CD8-positive, alpha-beta memory T cell (primary cell): ENCODE measurements at places on chromosomes 4 and X. TPM values are rescaled to one million over a fixed set of nuclear protein-coding genes. Genes with fewer than 3 reads are reported as not detected.
A peak's percentile ranks its signal among the peaks of the same experiment; 100 is the strongest.

The CT83 gene
- not detected for polyA plus RNA-seq

DNA sequence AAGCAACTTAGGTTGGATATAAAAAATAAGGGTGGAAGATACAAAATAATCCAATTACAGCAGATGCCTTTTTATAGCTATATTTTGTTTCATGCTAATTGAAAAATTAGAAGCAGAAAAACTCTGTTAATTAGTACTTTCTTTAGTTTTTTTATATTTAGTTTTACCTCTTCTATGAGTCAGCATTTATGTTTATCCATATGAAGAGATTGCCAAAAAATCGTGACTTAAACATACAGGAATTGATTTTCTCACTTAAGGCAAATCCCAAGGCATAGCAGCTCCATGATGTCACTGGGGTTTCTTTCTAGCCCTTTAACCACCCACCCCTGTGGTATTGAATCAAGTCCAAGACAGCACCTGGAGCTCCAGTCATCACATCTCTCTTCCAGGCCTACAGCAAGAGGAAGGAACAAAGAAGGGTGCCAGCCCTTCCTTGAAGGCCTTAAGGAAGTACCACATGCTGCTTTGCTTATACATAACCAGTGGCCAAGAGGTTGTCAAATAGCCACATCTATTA lies 365.8 kb upstream of the TENM3 start:
- no peak for DNase-seq

The ETDA gene
- polyA plus RNA-seq, result not detected

The IL1RAPL1 gene
- polyA plus RNA-seq, result not detected

DNA sequence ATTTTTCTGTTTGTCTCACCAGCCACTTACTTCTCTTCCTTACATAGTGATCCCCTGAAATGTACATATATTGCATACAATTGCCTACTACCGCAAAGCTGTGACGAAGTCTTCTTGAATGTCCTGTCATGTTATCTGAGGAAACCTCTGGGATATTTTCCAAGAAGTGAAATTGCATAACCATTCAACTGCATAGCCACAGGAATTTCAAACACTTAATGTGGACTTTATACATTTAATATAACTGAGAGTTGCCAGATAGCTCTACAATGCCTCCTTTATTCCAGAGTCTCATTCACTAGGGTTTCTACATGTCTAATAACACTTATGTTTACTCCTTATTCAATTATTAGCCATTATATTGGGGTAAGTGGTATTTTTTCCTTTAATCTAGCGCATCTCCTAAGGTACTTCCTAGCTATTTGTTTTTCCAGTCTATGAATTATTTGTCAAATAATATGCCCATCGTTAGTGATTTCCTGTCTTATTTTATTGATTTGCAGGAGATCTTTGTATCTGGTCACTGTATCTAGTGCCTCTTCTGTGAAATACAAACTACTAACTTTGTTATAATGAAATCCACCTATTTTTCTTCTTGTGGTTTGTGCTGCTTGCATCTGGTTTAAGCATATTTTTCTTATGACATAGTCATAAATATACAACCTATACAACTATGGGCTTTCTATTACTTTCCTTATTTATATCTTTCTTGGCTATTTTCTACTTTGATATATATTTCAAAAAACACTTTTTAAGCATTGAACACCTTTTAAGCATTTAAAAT lies 69.2 kb upstream of the GRID2 start:
- DNase-seq, result no peak

The SLC9B2 gene
- polyA plus RNA-seq, result 19.1 TPM

- DNase-seq, result no peak
Measured at GRCh38 chrX:73563738-73564068, 706 bp downstream of the CHIC1 start.

GRCh38 chrX:115642895-115643530 lies 82.0 kb downstream of the PLS3 start:
- peak; percentile 29 for DNase-seq

DNA sequence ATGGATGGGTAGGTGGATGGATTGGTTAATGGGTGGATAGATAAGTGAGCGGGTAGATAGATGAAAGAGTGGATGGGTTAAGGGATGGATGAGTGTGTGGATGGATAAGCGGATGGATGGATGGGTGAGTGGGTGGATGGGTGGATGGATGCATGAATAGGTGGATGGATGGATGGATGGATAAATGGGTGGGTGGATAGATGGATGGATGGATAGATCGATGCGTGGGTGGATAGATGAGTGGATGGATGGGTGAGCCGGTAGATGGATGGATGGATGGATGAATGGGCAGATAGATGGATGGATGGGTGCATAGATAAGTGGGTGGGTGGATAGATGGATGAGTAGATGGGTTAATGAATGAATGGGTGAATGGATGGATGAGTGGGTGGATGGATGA lies 90.9 kb downstream of the CPZ start:
- no peak for DNase-seq

DNA sequence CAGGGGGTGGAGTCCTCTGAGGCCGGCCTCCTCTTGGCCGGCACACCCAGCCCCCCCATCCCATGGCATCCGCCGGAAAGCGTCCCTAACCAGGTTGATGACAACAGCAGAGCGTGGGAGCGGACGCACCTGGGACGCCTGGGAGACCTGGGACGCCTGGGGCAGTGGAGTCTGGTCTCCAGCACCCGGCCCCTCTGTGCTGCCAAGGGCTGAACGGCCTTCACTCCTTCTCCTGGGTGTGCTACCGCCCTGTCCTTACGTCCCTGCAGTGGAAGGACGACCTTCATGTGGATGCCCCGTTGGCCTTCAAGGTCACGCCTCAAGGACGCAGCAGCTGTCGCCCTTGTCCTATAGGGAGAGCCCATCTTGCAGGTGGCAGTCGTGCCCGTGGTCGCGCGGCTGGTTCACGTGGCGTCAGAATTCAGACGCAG lies 26.9 kb downstream of the NKX1-1 start:
- peak; percentile 44 for DNase-seq

GRCh38 chrX:13994104-13994503 lies 35.6 kb downstream of the GEMIN8 start:
- DNase-seq, result no peak

DNA sequence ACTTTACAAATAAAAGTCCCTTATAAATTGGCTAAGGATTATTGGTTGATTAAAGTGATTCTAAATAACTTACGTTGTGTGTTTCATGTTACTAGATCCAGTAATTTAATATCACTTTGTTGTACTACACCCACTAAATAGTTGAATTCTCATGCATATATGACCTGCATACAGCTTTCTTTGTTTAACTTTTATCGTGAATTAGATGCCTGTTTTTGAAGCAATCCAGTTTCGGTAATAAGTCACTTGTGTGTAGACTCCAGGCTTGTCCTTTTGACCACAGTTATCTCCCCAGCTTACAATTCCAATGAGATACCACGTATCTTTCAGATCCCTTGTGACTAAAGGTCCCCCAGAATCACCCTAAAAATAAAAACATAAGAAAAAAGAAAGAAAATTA lies 27.3 kb upstream of the TMPRSS11D start:
- no peak for DNase-seq

The TSPAN6 gene
- polyA plus RNA-seq, result 1.9 TPM

GRCh38 chr4:48913346-48913745 lies 6.8 kb upstream of the OCIAD2 start:
- no peak for DNase-seq

GRCh38 chr4:110904435-110905065 lies 281.7 kb upstream of the PITX2 start:
- DNase-seq, result no peak

- DNase-seq, result peak; percentile 6
Measured at GRCh38 chrX:48468247-48468671, 1.8 kb downstream of the SLC38A5 start.

GRCh38 chr4:161936625-161937550 lies 226.9 kb downstream of the FSTL5 start:
- DNase-seq, result no peak

The PABPC1L2B gene
- polyA plus RNA-seq, result not detected

- DNase-seq, result no peak
Measured at GRCh38 chrX:11929476-11929875, 171.4 kb downstream of the MSL3 start.

The BOD1L1 gene
- polyA plus RNA-seq, result 6.4 TPM

DNA sequence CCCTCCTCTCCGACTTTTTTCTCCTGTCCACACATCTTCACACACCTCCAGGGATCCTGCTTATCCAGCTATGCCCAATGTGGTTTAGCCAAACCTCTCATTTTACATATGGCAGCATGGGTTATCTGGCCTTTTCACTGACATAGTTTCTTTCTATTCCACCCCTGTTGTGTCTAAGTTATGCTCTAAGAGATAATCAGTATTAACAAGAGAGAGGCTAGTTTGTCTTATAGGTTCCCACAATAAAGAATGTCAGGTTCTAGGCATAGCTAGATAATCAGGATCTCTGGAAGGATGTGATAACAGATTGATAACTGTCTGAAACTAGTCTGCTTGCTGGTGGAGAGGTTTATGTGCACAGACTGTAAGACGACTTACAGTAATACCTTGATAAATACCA lies 7.7 kb upstream of the GALNT7 start:
- DNase-seq, result no peak

The P2RY10 gene
- 58.8 TPM for polyA plus RNA-seq

DNA sequence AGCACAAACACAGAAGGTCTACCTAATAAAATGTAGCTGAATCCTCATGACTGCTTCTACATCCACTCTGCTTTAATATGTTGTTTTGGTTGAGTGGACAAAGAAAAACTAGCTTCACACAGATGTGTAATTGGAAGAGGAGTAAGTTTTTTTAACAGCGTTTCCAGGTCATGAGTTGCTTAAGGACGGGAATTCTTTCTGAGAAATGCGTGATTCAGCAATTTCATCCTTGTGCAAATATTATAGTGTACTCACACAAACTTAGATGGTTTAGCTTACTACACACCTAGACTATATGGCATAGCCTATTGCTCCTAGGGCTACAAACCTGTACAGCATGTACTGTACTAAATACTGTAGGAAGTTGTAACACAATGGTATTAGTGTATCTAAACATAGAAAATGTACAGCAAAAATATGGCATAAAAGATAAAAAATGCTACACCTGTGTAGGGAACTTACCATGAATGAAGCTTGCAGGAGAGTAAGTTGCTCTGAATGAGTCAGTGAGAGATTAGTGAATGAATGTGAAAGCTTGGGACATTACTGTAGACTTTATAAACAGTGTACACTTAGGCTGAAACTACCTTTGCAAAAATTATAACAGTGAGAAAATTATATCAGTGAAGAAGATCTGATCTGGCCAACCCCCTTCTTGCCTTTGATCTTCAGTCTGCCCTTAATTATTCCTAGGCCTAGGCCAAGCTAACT lies 70.8 kb upstream of the IL15 start:
- DNase-seq, result no peak

DNA sequence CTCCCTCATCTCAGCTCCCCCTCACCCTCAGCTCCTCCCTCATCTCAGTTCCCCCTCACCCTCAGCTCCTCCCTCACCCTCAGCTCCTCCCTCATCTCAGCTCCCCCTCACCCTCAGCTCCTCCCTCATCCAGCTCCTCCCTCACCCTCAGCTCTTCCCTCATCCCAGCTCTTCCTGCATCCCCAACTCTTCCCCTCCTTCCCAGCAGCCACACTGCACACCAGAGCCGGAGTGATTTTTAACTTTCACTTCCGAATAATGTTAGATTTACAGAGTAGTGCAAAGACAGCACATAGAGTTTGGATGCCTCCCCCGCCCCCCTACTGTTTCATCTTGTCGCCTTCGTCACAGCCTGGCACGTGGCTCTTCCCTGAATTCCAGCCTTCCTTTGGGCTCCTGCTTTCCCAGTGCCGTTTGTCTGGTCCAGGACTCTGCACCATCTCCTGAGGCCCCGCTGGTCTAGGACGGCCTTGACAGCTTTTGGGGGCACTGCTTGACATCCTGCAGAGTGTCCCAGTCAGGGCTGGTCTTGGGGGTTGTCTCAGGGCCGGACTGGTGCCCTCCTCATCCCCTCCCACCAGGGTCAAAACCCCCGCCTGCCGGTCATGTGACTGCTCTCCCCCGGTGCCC lies 110.2 kb downstream of the FAM53A start:
- no peak for DNase-seq

GRCh38 chr4:148367756-148368155 lies 74.5 kb downstream of the NR3C2 start:
- DNase-seq, result no peak

DNA sequence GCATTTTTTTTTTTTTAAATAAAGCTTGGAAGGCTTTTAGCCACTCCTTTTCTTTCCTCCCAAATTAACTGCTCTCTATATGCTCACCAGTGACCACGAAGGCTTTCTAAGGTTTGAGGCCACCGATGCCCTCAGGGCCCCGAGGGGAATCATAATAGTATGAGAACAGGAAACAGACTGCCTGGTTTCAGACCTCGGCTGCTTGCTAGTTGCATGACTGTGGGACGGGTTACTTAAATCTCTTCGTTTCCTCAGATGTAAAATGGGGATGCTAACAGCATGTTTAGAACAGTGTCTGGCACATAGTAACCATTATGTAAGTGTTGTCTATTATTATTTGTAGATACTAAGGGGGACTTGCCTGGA lies 3.6 kb downstream of the LINC00632 start:
- no peak for DNase-seq

- no peak for DNase-seq
Measured at GRCh38 chrX:7254144-7254543, 106.2 kb upstream of the PUDP start.

GRCh38 chr4:7393601-7394575 lies 40.8 kb downstream of the PSAPL1 start:
- no peak for DNase-seq

The PABPC4L gene
- polyA plus RNA-seq, result not detected

- DNase-seq, result no peak
Measured at GRCh38 chrX:96906741-96907140, 23.0 kb downstream of the RPA4 start.

DNA sequence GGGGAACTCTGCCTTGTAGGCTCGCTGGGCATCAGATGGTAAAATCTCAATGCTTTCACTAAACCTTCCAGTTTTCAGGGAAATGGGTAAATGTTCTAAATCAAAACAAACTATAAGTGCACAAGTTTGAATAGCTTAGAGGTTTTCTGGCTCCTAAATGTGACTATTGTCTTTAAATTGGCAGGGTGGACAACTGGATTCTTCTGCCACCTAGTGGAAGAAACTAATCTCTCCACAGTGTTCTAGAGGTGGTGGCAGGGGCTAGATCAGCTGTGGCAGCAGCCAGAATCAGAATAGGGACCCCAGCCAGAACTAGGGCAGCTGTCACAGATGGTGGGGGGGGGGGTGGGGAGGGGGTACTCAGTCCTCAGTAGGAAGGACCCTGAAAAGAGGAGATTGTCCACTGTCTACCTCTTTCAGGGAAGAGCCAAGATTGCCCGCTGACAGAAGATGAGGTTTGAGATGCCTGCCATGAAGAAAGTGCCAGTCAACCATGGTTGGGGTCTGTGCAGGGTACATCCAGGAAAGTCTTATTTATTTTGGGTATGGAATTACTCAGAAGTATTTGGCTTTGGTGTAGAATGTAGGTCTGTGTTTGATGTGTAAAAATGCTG lies 201.4 kb downstream of the CCNG2 start:
- DNase-seq, result no peak

GRCh38 chr4:38710053-38710452 lies 46.1 kb downstream of the KLF3 start:
- DNase-seq, result no peak

The CNOT6L gene
- 45.2 TPM for polyA plus RNA-seq

GRCh38 chr4:42101446-42101975 lies 50.9 kb downstream of the BEND4 start:
- no peak for DNase-seq

- no peak for DNase-seq
Measured at GRCh38 chr4:177016541-177017141, 223.9 kb upstream of the VEGFC start.

GRCh38 chr4:68736813-68737212 lies 66.4 kb upstream of the UGT2B15 start:
- no peak for DNase-seq

GRCh38 chr4:123588631-123589241 lies 192.1 kb downstream of the SPRY1 start:
- DNase-seq, result no peak

The SLC35A2 gene
- polyA plus RNA-seq, result 13.2 TPM
